ENCODE measurements at places on chromosomes 13 and 19.

GRCh38 chr13:32960626-32961025 lies 55.6 kb upstream of the KL start:
- DNase-seq = no peak

- DNase-seq = no peak
These were observed 128.8 kb downstream of the NUFIP1 start for GRCh38 chr13:44860454-44860853.

DNA sequence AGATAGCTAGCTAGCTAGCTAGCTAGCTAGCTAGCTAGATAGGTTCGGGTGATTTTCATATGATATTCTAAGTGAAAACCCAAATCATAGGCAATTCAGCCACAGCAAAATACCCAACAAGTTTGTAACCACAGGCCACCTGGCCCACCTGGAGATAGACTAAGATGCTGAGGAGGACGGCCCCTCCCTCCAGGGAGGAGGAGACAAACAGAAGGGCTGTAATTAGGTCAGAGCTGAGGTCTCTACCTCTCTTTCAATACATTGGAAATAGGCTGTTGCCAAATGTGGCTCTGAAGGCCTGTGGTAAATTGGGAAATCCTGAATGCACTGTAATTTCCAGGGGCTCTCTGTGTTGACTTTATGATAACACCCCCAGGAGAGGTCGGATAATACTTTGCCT lies 382.2 kb downstream of the FGF9 start:
- DNase-seq = no peak

DNA sequence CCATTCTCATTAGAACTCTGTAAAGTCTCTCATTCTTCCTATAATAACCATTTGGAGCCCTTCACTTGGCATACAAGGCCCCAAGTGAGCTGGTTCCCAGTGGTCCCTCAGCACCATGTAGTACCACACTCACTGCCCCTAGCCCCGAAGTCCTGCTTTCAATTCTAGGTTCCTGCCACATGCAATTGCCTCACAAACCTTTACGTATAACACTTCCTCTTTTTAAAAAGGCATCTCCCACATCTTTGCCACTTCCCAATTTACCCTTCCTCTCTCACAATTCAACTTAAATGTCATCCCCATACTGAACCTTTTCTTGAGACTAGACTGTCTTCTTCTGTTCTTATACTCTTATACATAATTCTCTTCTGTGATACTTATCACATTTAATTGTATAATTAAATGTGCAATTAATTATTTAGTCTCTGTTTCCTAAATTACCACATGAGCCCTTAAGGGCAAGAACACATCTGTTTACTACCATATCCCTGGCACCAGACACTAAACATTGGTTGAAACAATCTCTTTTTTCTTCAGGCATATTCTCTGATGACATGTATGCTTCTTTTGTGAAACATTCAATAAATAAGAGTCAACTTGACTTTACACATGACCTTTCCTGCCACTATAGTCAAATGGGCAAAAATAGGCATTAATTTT lies 304.0 kb downstream of the SPRY2 start:
- DNase-seq = no peak

- no peak for DNase-seq
These were observed 21.4 kb downstream of the TEX29 start for GRCh38 chr13:111341886-111342285.

- DNase-seq = no peak
These were observed 38.4 kb downstream of the ZDHHC20 start for GRCh38 chr13:21420706-21421105.

DNA sequence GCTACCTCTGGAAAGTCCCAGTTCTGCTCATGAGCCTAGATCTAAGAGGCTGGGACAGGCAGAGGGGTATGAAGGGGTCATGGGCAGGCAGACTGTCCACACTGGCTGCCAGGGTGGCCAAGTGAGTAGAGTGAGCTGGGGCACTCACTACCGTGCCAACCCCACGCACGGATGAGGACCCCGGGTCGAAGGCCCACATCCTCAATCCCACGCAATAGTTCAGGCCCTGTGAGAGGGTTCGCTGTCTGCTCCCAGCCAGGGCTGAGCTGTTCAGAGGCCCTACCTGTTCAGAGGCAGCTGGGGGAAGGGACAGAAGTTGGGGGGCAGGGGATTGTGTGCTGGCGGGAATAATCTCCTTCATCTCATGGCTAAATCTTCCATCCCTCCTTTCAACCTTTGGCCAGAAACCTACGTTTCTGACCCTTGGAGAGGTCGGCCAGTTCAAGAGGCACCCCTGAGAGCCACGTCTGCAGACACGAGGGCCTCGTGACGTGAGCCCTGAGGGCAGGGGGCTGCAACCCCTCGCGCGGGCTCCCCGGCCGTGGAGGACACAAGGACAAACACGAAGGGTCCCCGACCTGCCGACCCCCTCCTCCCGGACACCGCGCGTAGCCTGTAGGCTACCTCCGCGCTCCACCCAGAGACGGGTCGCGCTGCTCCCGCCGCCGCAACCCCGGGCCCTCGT lies 1.0 kb upstream of the RPS5 start:
- no peak for DNase-seq

GRCh38 chr19:4149518-4150288 lies 3.7 kb upstream of the CREB3L3 start:
- no peak for DNase-seq

DNA sequence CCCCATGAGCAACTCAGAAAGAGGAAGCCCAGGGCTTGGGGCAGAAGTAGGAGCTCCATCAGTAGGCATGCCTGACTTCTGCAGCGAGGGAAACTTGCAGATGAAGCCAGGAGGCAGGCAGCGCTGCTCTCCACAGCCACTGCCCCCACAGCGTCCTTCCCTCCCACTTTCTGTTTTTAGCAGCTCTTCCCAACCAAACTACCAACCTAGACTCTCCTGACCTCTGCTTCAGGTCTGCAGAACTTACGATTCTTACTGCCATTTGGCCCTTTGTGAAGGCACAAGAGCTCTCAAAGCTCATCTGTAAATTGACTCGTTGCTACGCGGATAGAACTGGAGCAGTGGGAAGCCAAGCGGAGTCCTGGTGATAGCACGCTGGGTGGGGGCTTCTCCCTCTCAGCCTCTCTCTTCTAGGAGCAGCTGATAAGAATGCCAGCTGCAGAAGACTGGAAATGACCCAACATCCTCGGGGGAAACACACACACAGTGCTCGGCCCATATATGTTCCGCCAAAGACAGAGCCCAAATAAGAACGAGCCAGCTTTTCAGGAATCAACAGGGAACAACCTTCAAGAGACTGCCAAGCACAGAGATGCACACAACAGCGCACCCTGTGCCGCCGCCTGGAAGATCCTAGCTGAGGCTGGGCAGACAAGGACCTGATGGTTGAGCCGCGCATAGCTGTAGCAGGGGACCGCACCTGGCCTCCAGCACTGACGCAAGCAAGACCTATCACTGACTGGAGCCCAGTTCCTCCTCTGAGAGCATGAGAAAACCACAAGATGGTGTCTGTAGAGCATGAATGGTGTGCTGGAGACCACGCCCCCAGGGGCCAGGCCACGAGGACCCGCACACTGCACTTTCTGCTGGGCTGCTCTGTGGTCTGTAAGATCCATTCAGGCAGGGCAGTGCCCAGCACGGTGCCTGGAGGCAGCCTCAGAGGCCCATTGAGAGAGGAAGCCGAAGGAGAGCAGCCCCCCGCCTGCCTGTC lies 15.9 kb upstream of the SLC35E1 start:
- DNase-seq = no peak

GRCh38 chr19:50437862-50438449 lies 5.3 kb downstream of the MYBPC2 start:
- no peak for DNase-seq

DNA sequence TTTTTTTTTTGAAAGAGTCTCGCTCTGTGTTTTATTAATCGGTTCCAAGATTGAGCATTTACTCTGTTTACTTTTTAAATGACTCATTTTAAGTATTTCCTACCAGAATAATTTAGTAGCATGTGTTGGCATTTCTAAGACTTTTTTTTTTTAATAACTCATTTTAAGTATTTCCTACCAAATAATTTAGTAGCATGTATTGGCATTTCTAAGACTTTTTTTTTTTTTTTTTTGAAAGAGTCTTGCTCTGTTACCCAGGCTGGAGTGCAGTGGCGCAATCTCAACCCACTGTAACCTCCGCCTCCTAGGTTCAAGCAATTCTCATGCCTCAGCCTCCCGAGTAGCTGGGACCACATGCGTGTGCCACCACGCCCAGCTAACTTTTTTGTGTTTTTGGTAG lies 13.1 kb downstream of the SETDB2 start:
- no peak for DNase-seq

- peak; percentile 50 for DNase-seq
These were observed 614 bp upstream of the PNMA8A start for GRCh38 chr19:46471811-46472543.

GRCh38 chr19:8905342-8905741 lies 73.2 kb downstream of the MBD3L1 start:
- DNase-seq = no peak

DNA sequence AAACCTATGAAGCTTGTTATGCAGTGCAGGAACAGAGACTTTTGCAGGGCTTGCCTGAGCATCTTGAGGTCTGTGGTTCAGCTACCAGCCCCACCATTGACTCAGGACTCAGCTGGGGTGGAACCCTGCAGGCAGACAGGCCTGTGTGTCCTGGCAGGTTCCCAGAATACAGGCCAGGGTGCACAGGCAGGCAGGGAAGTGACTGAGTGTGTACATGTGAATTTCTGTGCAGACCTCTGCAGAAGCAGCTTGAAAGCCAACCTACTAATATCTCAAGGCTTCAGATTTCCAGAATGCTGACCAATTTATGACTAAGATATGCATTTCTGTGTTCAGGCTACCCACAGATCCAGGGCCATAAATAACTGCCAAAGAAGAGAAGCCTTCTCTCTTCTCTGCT lies 254.4 kb downstream of the DLEU7 start:
- DNase-seq = no peak

DNA sequence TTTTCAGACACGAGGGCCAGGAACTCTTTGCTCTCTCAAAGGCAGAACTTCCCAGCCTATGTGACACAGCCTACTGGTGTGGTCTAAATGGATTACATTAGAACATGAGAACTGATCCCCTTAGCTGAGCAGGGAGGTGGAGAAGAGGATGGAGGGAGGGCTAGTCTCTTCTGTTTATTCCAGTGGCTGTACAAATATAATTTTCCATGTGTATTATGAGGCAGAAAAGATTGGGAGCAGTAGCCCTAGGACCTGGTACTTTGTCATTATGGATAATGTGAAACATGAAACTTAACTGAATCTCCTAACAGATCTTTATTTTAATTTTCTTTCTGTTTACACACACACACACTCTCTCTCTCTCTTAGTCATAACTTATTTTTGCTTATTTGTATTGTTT lies 82.1 kb downstream of the WDFY2 start:
- DNase-seq = no peak

GRCh38 chr13:33191425-33192210 lies 93.9 kb downstream of the STARD13 start:
- no peak for DNase-seq

- DNase-seq = no peak
These were observed 949 bp downstream of the RAB3A start for GRCh38 chr19:18202778-18203407.

DNA sequence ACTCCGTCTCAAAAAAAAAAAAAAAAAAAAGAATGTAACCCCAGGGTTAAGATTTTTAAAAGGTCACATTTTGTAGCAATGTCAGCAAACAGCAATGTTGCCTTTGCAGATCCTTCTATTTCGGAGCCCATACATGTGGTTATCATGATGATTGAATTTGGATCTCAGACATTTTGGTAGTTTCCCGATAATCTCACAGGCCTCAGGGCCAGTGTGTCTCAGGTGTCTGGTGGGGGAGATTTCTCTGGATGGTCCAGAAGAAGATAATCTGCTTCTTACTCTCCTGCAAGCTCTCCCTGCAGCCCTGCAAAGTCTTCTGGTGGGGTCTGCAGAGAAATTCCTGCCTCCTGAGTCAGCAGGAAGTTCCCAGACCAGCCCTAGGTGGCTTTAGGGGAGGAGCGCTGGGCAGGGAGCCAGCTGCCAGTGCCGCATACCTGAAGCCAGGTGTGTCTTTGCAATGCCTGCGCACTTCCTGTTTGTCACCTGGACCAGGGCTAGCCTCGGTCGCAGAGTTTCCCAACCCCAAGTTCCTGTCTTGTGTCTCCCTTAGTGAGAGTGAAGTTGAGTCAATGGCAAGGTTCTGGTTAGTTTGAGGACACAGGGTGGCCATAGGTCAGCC lies 1.4 kb downstream of the SH2D3A start:
- peak; percentile 63 for DNase-seq

- peak; percentile 58 for DNase-seq
These were observed at the start of gene ZNF382 for GRCh38 chr19:36605101-36605876. Gene ZNF382 (plus strand): TSS chr19:36605313. CDS start chr19:36609915, 4,602 bp downstream.

GRCh38 chr13:105519771-105520170 lies 1015.7 kb downstream of the EFNB2 start:
- no peak for DNase-seq

DNA sequence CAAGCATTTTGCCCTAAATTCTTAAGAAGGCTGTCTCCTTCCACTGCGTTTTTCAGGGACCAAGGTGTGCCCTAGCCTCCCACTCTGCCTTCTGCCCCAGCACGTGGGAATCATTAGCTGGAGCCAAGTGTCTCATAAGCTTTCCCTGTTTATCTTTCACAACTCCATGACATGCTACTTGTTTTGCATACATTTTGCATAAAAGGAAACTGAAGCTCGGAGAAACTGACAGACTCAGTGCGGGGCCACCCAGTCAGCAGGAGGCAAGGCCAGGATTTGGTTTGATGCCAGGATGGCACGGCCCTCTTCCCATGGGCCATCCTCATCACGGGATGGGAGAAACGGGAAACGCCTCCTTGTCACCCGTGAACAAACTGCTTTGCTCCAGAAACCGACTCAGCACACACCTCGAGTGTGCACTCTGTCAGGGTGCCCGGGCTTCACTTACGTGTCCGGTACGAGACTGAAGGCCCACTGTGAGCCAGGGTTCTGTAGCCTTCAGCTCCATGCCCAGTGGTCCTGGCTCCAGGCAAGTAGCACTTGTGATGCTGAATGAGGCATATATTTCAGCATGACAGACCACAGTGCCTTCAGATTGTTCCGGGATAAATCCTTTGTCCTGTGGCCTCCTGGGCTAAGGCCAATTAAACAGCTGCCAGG lies 9.6 kb downstream of the CEBPA start:
- DNase-seq = no peak

DNA sequence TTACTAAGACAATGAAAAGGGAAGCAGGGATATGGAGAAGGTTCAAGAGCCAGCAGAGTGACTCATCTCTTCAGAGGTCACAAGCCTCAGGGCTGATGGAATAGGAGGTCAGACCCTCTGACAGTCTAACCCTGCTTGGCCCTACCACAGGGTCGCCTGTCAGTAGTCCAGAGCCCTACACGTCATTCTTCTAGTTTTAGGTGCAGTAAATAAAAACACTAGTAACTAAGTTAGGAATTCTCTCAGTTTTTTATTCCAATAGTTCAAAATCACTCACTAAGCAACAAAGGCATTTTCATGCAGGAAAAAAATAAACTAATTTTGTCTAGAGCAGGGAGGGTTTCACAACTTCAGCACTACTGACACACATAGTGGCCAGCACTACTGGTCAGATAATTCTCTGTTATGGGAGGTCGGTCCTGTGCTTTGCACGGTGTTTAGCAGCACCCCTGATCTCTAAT lies 27.2 kb downstream of the FOXO1 start:
- DNase-seq = no peak

GRCh38 chr13:98542568-98543377 lies 34.1 kb downstream of the STK24 start:
- DNase-seq = no peak

GRCh38 chr19:34838753-34839431 lies 65.9 kb upstream of the ZNF599 start:
- no peak for DNase-seq

Measured in NCI-H1417 (cell line).